ENCODE measurements at places on chromosomes 2 and 18.

GRCh38 chr2:36650031-36650829 lies 46.3 kb upstream of the VIT start:
- peak; percentile 66 for DNase-seq

- no peak for DNase-seq
Observed at GRCh38 chr18:45090526-45091140, 409.9 kb downstream of the SETBP1 start.

DNA sequence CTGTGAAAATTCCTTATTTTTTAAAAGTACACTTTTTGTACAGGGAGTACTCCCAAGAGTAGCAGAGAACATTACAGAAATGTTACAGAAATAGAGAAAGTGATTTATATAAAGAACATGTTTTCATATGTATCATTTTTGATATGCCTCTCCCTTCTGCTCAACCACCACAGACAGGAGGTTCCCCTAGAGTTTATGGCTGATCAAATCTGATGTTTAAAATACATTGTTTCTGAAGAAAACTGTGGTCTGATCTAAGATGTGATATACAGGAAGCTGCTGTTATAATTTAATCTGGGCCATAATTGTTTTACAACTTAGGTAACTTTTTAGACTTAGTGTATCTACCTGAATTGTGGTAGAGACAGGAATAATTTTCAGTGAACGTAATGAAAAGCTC lies 37.0 kb downstream of the STAT4 start:
- DNase-seq: no peak

DNA sequence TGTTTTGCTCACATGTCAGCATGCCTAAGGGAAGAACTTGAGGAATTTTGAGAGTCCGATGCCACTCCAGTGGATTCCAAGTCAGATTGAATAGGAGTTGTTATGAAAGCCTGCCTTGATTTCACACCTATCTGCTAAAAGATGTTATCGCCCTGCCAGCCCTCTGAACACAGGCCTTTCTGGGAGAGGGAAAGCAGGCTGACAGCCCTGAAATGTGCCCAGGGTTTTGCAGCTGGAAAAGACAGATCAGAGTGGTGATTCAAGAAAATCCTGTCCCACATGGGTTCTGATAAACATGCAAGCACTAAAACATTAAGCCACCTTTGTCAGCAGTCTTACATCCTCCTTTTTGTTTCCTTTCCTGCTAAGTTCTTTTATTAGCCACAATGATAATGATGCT lies 1752.9 kb upstream of the CELF4 start:
- DNase-seq: no peak

- DNase-seq: no peak
Observed at GRCh38 chr2:43622931-43623451, 14.1 kb upstream of the PLEKHH2 start.

DNA sequence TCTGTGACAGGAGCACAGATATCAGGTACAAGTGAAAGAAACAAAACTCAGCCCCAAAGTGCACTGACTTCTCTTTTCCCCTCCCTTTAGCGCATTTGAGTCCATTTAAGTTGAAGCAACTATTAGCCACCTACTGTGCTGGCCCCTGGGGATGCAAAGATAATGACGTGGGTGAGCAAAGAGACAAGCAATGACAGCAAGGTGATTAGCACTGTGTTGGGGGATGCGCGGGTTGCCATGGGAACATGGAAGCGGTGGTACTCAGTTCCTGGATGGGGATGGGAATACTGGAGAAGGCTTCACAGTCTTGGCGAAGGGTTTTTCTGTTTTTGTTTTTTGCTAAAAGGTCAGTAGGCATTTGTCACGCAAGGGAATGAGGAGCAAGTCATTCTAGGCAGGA lies 205.8 kb downstream of the LDLRAD4 start:
- DNase-seq: no peak

DNA sequence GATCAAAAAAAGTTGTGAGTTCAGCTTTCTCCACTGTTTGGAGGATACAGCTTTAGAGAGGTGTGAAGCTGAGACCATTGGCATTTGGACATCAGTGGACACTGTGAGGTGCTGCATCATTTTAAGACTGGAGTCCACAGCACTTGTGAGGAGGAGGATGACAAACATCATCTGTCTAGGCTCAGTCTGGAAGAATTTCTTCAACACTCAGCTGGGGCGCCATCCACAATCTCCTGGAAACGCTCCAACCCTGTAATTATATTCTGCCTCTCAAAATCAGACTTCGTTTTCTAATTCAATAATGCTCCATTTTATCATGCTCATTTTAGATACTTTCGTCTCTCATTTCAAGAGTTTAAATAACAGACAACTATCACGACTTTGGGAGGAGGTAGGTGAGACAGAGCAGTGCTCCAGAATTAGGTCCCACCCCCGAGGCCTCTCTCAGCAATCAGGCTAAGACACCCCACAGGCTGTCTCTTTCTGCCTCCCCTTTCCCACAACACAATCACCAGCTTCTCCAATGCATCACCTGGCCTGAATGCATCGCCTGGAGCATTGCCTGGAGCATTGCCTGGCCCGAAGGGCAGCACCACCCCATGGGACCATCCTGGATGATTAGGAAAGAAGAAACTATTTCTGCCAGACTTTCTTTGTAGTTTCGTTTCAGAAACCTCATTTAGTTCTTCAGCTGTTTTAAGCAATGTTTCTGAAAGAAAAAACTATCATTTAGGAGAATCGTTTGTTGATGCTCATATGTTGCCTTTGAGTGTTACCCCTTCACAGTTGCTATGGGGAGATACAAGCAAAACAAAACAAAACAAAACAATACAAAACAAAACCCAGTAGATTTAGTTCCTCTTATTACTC lies 37.0 kb upstream of the DPP10 start:
- DNase-seq: no peak

GRCh38 chr2:529424-529823 lies 147.8 kb downstream of the TMEM18 start:
- DNase-seq: peak; percentile 33

DNA sequence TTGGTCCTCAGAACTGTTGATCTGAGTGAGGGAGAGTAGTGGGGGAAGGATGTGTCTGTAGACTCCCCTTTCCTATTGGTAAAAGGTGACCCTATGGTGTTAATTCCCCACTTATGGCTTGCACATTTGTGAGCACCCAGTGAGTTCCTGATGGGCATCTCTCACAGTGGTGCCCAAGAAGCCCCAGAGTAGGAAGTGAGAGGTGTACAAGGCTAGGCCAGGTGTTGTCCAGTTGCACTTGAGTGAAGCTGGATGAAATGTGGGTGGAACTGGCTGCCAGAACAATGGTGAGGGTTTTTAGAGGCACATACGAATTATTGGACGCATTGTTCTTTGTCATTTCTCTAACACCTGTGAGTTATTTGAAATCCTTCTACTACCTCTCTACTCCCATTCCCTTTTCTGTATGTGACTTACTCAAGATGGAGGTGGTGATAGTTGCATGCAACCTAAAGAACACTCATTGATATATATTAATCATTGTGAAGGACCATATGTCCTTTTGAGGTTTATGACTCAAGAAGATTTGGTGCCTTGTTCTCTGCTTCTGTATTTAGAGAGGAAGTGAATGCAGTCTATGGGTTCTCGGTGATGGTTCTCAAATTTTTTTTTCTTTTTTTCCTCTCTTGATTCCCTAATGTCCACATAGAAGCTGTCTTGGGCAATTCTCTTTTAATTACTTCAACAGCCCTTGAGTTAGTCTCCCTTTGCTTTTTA lies 162.7 kb downstream of the FSHR start:
- no peak for DNase-seq

- no peak for DNase-seq
Observed at GRCh38 chr2:129744649-129745048, 234.8 kb upstream of the RAB6C start.

DNA sequence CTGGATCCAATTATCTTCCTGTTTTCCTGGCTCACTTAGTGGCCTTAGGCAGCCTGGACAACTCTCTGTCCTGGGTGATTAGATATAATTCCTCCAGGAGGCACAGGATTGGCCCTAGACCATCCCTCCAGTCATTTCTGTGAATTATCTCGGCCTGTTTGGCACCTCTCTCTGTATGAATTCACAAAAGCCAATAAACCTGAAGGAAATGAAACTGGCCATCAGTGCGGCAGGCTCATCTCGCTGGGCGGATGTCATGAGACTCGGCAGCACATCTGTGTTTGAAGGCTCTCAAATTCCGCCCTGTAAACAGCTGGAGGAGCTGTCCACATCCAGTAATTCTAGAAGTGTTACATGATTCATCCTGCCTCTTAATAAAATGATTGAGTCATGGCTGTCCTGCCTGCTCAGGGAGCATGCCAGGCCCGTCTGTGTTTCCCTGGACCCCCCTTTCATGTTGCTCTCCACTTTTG lies 38.6 kb downstream of the ACOXL start:
- peak; percentile 12 for DNase-seq

GRCh38 chr2:40087434-40087833 lies 308.4 kb upstream of the THUMPD2 start:
- no peak for DNase-seq

- DNase-seq: no peak
Observed at GRCh38 chr2:1082456-1083205, 132.0 kb downstream of the SNTG2 start.

DNA sequence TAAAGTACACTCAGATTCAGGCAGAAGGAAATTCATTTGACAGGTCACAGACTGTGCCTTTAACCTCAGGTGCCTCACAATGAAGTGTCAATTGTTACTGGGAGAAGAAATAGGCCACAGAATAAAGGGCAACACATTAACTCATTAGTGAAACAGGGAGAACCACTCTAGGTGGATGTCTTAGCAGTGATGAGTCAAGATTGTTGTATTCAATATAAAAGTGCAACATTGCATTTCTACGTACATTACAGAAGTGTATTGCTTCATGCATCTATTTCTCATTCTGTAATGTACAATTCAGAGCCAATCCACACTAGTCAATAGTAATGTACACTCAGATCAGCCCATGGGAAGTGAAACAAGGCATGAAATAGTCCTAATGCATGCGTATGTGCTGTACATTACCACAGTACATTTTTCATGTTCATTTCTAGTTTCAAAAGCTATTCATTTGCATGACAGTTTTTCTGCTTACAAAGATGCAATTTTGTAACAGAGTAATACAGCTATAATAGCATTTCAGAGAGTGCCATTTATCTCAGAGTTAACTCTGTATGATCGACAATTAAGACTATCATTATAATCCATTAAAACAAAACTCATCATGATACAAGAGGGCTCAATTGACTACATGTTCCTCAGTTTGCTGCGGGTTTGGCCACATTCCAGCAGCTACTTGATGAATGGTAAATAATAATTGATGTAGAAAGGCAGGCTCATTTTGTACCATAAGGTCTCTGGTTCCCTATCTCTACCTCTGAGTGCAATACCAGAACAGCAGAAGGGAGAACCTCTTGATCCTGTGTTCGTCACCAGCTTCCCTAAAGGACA lies 12.2 kb upstream of the ARL5A start:
- no peak for DNase-seq

- no peak for DNase-seq
Observed at GRCh38 chr2:170339322-170339721, 161.4 kb downstream of the MYO3B start.

DNA sequence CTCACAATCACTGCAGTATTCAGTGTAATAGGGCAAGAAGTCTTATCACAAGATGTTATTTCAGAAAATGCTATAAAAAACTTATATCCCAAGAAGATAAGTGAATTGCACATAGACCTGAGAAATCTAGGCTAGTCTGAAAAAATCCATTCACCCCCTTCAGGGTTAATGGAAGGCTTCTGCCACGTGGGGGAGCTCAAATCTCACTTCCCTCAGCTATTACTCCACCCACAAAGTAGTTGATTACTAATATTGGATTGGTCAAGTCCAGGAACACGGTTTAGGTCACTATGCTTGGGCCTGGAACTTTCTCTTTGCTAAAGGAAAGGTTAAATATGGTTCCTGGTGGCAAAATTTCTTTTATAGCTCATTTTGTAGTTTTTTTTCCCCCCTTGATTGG lies 51.2 kb upstream of the ADAM23 start:
- DNase-seq: peak; percentile 52

DNA sequence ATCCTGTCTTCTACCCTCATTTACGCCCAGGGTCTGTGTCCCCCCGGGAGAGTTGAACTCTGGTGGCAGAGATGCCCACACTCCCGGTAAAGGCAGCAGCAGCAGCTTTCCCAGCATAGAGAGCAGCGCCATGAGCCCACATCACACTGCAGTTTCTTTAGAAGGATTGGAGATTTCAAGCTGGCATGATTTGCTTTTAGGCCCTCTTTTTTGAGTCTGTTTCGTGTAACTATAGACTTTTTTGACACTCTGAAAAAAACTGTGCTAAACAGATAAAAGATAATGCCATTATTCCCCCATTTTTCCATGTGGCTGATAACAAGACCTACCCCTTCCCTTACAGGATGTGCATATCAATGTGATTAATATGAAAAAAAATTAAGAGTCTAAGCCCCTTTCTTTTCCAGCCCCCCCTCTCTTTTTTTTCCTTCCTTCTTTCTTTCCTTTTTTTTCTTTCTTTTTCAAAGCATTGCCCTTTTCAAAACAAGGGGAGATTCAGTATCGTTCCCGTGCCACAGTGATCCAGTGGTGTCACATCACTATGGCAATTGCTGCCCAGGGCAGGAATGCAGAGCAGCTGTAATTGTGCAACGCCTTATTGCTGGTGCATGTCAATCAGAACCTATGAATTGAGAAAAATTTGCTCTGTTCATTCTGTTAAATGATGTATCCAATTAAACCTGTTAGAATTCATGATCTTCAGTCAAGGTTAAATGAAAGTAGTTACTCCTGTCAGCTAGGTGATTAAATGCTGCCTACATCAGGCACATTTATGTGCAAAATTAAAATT lies 104.5 kb downstream of the CDCA7 start:
- DNase-seq: no peak

- DNase-seq: no peak
Observed at GRCh38 chr2:207801259-207801658, 31.6 kb upstream of the FZD5 start.

DNA sequence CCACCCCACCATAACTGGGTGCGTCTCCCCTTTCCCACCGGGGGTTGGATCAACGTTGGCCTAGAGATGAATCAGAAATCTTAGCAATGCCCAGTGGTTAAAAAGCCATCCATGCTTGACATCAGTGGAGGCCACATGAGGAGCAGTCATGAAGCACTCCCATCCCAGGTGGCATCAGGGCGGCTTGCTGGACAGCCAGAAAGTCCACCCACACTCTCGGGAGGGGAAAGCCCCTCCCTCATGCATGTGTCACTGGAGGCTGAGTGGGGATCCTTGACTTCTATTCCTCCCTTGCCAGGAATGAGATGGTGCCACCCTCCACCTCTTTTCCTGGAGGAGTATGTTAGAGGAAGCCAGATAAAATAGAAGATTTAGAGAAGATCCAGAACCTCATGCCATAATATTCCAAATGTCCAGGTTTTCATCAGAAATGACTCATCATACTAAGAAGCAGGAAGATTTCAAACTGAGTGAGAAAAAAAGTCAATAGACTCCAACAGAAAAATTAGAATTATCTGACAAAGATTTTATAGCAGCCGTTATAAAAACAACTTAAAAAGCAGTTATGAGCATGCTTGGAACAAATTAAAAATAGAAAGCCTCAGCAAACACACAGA lies 507.1 kb upstream of the ID2 start:
- no peak for DNase-seq

DNA sequence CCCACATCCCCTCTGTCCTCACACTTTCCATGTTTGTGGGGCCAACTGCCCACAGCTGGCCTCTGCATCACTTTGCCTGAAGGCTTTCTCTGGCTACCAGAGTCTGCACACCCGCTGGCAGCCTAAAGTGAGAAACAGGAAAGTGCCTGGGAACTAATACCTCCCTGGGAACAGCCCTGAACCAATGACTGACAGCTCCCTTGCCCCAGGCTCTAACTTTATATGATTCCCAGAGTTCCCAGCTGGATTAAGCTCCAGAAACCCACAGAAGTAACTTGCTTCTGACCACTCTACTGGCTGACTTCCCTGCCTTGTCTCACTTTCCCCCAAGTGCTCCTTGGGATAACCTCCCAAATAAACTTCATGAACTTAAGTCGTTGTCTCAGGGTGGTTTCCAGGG lies 159.6 kb upstream of the LMAN1 start:
- no peak for DNase-seq
